Fibroblast of skin of abdomen (primary cell): ENCODE measurements at places on chromosomes 2 and 18.

DNA sequence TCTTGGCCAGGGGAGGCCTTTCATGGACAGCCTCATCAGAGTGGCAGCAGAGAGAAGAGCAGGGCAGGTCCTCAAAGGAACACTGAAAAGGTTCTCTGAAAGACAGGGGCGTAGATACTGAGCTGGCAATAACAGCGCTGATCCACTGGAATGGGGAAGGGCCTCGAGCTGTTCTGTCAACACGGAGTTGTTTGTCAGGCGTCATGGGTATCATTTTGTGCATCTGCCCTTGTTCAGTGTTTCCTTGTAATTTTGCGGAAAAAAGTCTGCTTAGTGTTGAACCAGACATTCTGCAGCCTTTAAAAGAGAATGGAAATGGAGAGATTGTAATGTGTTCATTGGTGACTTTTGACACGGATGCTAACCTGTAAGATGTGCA, 21.5 kb downstream of the AGAP1 start:
- DNase-seq: no peak

- DNase-seq: no peak
These were observed 142.9 kb downstream of the TGIF1 start for GRCh38 chr18:3592864-3593263.

- no peak for DNase-seq
These were observed 129.3 kb downstream of the MARCHF4 start for GRCh38 chr2:216243026-216243425.

DNA sequence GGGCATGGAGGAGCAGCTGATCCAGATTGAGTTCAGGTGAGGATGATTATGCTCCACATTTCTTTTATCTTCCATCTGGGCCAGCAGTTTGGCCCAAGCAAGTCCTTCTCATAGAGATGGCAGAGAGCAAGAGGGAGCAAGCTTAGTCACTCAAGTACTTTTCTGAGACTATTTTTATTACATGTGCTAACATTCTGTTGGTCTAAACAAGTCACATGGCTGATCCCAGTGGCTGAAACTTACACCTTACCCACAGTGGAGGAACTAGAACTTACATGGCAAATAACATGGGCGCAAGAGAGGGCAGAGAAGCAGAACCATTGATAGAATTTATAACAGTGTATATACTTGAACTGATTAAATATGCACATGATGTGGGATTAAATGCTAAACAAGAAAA, 105.7 kb downstream of the KYNU start:
- no peak for DNase-seq

GRCh38 chr2:197804758-197805714, 643 bp downstream of the PLCL1 start:
- no peak for DNase-seq

GRCh38 chr2:7620255-7620654, 703.0 kb downstream of the RNF144A start:
- DNase-seq: peak; percentile 12

- DNase-seq: no peak
These were observed 91.8 kb upstream of the NEDD4L start for GRCh38 chr18:57951999-57952774.

GRCh38 chr18:35267161-35267651, 22.8 kb downstream of the ZSCAN30 start:
- peak; percentile 67 for DNase-seq

DNA sequence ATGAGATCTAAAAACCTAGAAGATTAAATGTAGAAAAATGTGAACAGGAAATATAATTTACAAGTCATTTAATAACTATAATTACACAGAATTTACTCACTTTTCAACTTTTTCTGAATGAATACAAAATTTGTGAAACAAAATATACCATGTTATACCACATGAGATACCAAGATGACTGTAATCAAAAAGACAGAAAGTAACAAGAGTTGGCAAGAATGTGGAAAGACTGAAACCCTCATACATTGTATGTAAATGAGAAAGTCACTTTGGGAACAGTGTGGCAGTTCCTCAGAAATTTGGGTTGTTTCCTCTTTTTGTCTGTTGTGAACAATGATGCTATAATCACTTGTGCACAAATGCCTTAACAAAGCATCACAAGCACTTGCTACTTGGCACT, 145.4 kb upstream of the ZNF804A start:
- no peak for DNase-seq

DNA sequence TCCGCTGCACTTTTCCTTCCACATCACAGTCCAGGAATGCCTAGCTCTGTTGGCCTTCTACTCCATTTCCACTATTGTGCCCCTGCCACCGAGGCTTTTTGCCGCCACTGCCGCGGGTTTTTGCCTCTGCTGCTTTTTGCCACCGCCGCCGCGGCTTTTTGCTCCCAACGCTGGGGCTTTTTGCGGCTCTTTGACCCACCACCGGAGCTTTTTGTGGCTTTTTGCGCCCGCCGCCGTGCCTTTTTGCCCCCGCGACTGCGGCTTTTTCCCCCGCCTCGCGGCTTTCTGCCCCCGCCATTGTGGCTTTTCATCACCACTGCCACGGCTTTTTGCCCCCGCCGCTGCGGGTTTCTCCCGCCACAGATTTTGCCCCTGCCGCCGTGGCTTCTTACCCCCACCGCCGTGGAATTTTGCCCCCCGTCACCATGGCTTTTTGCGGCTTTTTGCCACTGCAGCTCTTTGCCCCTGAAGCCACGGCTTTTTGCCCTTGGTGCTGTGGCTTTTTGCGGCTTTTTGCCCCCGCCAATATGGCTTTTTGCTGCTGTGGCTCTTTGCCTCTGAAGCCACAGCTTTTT, 2798.7 kb upstream of the TEKT4 start:
- DNase-seq: no peak

GRCh38 chr2:227849906-227850305, 21.5 kb upstream of the DAW1 start:
- DNase-seq: peak; percentile 54

DNA sequence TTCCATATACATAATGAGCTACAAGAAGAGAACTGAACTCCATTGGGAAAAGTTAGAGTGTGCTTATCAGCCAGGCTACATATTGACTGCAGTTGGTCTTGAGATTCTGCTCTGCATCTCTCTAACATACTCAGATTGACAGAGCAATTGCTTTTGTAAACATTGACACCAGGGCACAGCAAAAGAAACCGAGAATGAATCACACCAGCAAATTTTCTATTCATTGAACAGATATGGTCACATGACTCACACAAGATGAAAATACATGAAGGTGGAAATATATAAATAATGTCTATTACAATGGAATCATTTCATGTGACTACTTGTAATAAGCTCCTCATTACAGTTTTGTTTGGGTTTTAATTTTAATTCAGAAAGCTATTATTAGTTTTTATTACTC, 691.9 kb upstream of the TMEFF2 start:
- DNase-seq: no peak

DNA sequence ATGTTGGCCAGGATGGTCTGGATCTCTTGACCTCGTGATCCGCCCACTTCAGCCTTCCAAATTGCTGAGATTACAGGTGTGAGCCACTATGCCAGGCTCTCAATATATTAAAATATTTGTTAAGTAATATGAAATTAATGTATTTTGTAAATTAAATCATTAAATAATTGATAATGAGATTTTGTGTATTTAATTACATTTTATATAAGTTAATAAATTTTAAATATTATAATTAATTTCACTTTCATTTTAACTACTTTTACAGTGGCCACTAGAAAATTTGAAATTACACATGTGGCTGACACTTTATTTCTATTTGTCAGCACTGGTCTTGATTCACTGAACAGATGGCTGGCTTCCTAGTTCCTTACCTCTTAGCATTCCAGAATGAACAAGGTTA, 102.6 kb downstream of the DPP10 start:
- DNase-seq: no peak

DNA sequence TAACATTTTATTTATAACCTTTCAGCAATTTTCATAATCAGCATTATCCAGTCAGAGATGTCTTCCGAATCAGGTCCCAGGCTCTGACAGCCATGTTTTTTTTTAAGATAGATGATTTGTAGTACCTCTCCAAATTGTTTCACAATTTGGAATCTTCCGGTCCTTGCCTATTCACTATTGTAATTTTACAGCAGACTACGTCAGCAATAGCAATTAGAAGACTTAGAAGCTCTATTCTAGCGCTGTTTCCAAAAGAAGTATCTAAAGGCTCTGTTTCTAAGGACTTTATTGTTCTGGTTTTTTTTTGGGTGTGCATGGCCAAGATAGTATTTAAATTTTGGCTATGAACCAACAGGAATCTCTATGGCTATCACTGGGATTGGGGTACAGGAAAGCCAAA, 94.6 kb upstream of the PELI1 start:
- DNase-seq: no peak

DNA sequence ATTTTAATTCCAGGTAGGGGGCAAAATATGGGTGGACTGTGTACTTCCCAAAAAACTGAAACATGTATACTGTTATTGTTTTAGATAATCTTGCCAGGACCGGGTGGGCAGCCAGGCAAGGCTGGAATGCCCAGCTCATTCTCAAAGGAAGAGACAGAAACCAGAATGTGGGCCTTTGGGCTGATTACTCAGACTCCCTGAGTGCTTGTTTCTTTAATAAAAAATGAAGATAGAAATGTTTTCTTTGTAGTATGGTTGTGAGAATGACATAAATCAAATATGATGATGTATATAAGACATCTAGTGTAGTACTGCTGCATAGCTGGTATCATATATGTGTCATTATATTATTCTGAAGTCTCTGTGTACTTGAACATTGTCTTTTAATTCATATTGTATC, 231.6 kb upstream of the NT5C1B start:
- peak; percentile 15 for DNase-seq

DNA sequence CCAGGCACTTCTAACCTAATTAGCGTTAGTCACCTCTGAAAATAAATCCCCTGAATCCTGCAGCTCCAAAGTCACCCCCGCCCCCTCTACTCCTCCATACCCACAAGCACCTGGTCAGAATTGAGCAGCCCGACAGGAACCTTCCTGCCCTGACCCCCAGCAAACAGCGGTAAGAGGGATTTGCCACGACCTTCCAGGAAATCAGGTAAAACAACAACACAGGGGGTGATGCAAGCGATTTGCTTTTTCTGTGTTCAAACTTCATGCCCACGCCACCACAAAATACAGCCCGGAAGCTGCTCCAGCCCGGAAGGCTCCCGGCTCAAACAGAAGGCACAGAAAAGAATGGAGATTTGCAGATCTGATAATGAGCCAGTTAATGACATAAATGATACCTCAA, 367.1 kb downstream of the GPD2 start:
- DNase-seq: no peak

DNA sequence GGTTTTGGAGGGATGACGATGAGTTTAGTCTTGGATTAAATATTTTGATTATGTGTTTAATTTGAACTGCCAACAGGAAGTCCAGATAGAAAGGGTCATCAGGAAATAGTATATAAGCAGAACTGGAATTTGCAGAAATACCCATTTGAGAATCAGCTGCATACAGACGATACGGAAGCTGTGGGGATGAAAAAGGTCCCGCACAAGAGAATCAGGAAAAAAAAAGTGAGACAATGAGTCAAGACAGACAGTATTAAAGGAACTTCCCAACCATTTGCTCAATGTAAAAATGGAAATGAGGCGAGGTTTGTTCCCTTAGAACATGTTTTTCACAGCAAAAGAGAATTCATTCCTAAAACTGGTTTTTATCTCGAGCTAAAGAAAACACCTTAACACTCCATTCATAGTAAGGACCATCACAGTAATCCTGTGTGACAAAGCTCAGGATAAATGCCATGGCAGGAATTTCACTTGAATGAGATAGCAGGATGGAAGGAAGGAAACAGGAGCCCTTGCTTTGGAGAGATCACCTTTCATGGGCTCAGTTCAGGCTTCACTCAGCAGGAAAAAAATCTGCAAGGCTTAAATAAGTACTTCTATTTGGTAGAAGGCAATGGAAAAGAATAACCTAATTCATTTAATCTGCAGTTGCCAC, 29.3 kb downstream of the BCL2 start:
- DNase-seq: no peak

DNA sequence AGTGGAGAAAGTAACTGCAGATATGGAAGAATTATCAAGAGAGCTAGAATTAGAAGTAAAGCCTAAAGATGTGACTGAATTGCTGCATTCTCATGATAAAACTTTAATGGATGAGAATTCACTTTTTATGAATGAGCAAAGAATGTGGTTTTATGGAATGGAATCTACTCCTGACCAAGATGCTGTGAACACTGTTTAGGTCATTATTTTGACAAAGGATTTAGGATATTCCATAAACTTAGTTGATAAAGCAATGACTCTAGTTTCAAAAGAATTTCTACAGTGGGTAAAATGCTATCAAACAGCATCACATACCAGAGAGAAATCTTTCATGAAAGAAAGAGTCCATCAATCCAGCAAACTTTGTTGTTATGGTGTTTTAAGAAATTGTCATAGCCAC, 1317.7 kb upstream of the ACVR2A start:
- DNase-seq: peak; percentile 40

DNA sequence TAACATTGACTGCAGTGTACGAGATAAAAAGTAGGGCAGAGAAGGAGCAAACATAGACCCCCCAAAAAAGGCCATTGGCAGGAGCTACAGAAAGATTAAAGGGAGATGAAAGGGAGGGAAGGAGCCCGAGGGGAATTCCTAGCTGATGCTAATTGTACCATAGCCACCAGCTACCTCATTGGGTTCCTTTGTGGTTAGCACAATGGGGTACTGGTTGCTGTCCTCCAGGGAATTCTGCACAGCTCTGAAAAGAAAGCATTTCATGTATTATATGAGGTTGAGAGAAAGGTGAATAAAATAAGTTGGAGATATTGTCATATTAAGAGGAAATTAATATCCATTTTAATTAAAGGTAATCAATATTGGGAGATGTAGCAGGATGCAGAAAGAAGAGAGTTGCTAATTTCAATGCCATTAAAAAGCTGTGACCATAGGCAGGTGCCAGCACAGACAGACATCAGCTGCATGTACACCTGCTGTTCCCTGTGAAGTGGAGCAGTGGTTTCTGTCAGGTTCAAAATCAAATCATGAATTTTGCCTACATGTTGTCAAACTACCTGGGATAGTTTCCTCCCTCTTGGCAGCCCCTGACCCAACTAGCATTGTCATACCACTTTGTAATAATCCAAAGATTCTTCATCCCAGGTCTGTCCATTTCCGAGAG, 185.4 kb upstream of the DLGAP1 start:
- DNase-seq: no peak

GRCh38 chr18:8504424-8504823, 104.8 kb upstream of the RAB12 start:
- no peak for DNase-seq

GRCh38 chr2:98698896-98699295, 32.0 kb downstream of the MGAT4A start:
- DNase-seq: no peak

- DNase-seq: no peak
These were observed 92.5 kb downstream of the EPB41L5 start for GRCh38 chr2:120105360-120105759.

- no peak for DNase-seq
These were observed 38.3 kb downstream of the HAT1 start for GRCh38 chr2:171960570-171960969.

- DNase-seq: peak; percentile 58
These were observed 216.5 kb downstream of the KLHL29 start for GRCh38 chr2:23601301-23601965.

DNA sequence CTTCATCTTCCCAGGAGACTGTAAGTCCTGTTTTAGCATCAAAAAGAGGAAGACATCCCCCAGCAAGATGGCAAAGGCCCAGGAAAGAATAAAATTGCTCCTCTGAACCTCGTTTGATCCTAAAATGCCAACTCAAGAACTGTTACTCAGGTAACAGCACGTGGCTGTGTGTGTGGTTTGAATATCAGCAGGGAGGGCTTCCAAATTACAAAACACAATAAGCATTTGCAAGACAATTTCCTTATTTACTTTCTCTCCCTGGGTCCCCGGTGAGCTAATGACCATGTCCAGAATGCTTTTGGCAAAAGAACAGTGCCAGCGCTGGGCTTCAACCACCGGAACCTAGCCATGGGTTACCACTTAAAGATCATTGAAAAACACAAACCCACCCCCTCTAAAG, 163.6 kb downstream of the C1D start:
- no peak for DNase-seq
